ENCODE measurements at places on chromosomes 6 and 20.

DNA sequence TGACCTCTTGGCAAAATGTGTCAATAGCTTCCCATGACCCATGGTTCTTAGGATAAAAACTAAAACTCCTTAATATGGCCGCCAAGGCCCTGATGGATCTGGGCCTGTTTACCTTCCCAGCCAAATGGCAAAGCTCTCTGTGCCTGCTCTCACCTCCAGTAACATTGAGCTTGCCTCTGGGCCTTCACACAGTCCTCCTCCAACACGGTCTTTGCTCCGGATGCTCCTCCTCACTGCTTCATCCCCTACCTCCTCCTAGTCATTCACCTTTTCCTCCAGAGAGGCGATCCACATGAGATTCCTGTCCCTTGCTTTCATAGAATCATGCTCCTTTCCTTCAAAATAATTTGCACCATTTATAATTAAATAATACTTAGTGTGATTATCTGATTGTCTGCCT is 172.3 kb upstream of the AFDN start:
- no peak for DNase-seq

DNA sequence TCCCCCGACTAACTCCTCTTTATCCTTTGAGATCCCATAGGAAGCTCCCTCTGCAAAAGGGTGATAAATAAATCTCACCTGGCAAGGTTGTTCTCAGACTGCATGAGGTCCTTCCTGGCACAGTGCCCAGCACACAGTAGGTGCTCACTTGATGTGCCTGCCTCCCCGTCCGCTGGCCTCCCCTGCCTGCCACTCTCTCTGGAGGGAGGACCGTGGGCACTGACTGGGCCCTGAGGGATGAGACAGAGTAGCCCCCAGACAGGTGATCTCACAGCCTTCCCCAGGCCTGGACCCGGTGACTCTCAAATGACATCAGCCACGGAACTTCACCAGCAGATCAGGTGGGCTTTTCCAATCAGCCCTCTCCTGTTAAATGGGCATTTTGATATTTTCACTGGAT is 57.4 kb downstream of the CHMP4B start:
- no peak for DNase-seq

DNA sequence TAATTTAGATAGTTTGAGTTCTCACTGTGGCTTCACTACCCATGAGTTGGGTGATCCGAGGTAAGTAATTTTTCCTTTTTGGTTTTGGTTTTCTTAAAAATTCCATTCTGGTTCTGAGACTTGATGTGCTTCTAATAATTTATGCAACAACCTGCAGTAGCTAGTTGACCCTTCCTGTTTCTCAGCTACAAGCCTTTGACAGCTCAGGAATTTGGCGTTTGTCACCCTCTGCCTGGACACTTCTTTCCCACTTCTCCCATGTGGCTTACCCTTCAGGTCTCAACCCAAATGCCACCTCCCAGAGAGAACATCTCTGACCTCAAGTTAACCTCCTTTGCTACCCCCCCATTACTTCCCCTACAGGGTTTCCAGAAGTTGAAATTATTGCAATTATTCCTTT is 49.7 kb upstream of the TSHZ2 start:
- DNase-seq = no peak

DNA sequence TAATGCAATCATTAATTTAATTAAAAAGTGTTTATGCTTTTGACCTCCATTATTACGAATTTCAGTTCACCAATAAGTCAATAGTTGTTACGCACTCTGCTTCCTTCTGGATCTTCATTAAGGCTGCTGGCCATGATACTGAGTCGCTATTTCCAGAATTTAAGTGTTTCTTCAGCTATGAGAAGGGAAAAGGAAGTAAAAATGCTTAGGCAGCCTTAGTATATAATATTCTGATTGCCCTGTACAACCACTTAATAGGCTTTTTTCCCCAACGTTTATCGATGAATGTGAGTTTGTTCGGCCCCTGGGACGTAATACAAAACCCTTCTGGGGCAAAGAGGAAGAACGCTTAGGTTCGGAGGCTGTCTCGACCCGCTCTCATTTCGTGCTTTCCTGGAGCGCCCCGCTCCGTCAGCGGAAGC is 644 bp downstream of the OARD1 start:
- DNase-seq = no peak

DNA sequence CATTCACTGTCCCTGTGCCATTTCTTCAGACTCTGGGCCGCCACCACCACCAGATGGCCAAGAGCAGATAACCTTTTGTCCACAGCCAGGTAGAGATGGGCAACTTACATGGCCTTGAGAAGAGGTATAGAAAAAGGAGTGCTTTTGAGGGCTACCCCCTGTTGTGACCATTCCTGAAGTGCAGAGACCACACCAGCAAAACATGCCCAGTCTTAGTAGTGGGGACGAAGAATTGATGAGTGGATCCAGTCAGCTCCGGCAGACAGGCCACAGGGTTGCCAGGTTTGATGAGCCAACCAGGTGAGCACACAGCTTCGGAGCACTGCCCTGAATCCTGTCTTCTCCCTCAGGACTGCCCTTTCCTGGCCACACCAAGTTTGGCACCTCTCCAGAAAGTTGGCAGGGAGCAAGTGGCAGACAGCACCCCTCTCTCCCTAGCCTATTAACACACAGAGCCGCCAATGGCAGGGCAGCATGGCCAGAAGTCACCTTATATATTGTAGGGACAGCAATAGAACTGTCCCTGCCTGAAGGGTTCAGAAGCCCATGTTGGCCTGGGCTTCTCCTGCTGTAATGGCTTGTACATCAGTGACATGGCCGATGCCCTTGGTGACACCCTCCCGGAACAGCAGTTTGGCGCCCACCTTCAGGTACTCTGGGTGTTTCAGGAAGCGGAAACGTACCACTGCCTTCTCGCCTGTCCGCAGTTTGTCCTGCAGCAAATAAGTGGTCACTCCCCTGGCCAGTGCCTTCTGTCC is 7.8 kb downstream of the GTPBP2 start:
- DNase-seq = no peak

- DNase-seq = no peak
Observed at GRCh38 chr6:111477481-111477938, 5.5 kb downstream of the REV3L start.

DNA sequence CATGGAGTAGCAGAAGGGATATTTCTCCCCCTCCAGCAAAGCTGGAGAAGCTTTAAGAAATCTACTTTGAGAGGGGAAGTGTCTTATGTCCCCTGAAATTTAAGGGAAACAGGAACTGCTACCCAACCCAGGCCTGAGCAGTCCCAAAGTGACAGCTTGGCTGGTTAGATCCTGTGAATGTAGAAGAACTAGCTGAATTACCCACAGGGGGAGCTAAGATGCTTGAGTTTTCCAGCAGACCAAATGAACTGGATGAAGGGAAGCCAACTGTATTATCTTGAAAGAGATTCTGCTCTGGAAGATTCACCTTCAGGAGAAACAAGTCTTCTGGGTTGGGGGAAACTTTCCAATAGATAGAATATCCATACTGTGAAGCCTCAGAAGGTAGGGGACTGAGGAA is 303.3 kb upstream of the MMS22L start:
- no peak for DNase-seq

GRCh38 chr20:9165261-9165660 is 96.4 kb downstream of the PLCB4 start:
- DNase-seq = no peak

DNA sequence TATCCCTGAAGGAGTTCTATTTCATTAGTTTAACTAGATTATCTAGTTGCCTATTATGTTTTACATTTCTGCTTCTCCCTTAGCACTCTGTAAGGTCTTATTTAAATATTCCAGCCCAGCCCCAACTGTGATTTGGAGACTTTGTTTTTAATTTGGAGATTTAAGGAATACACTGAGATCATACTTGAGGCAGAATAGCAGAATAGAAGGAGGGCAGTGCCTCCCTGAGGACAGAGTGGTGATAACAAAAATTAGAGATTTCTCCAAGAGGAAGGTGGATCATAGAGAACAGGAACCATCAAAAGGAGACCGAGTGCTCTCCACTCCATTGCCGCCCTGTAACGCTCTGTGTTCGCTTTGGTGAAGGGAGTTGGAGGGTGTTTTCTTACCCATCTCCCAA is 14.8 kb upstream of the CD164 start:
- DNase-seq = no peak

DNA sequence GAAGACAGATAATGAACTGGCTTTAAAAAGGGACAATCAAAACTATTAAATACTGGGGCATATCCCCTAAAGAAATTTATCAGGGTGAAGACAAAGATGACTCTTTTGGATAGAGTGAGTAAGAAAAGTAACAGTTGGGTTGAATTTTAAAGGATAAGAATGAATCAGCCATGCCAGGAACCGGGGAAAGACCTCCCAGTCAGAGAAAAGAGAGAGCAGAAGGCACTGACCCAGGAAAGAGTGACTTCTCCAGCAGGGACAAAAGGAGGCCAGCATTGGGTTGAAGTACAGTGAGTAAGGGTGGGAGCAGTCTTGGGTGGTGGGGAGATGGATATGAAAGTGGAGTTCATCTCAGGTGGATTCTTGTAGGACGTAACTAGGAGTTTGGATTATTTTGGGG is 516.9 kb upstream of the JAG1 start:
- no peak for DNase-seq

DNA sequence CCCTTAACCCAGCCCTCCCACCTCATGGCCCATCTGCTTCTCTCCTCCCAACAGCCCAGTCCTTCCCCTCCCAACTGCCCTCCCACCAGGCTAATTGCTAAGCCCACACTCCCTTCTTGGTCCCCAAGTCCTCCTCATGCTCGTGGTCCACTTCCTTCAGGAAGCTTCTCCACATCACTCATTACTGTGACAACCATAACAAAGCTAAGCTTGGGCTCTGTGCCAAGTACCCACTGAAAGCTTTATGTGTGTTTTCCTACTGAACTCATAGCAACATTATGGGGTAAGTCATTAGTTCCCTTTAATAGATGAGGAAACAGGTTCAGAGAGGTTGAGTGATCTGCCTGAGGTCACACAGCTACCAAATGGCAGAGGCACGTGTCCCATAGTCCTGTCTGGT is 16.2 kb downstream of the FRS3 start:
- no peak for DNase-seq

DNA sequence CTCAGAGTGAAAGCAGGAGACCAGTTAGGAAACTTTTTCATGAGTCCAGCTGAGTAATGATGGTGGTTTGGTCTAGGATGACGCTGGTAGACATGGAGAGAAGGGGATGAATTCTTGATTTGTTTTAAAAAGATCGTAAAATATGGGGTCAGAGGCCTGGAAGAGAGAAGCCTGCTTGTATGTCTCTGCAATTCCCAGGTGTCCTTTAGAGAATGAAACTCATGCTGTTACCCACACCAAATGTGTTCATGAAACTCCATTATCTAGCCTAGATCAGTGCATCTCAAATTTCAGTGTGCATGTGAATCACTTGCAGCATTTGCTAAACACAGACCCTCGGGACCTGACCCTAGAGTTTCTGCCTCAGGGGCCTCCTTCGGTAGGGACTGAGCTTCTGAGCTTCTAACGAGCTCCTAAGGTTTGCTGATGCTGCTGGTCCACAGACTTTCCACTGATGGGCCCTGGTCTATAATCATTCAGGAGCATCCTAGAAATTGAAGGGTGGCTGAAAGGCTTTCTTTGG is 302.0 kb upstream of the PLCB4 start:
- no peak for DNase-seq

DNA sequence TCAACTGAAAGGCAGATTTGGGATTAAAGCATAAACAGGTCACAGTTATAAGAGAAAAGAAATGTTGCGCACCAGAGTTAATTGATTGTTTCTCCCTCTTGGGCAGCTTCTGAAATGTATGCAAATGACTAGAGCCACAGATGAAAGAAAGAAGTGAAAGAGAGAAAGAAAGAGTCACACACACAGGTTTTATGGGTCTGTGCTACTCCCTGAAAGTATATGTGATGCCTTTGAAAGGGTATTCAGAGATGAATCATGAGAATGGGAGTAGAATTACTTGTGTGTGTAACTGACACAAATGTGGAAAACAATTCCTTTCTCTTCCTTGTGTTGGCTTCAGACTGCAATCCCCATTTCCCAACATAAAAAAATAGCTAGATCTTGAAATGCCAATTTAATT is 196.9 kb downstream of the FOXA2 start:
- no peak for DNase-seq

GRCh38 chr20:57772349-57772964 is 62.6 kb upstream of the PMEPA1 start:
- no peak for DNase-seq

GRCh38 chr6:164439331-164439730 is 870.1 kb downstream of the C6orf118 start:
- DNase-seq = no peak

GRCh38 chr6:3759646-3760232 is 8.2 kb upstream of the PXDC1 start:
- DNase-seq = no peak

DNA sequence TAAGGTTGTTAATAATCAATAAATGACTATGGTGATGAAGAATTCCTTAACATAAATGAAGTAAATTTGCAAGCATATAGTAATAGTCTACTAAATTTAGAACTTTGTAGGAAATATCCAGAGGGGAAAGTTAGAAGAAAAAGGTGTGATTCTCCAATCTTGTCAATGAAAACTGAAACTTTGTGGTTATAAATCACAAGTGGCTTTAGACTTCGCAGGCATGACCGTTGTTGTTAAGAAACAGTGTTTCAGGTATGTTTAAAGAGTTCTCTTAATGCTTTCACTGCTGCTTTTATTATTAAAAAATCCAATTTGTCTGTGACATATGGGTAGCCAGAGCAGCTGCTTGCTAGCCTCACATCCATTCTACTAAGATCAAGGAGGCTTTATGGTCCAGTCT is 475.6 kb upstream of the ADGRB3 start:
- DNase-seq = no peak

- no peak for DNase-seq
Observed at GRCh38 chr6:125752773-125753172, 3.3 kb downstream of the HEY2 start.

DNA sequence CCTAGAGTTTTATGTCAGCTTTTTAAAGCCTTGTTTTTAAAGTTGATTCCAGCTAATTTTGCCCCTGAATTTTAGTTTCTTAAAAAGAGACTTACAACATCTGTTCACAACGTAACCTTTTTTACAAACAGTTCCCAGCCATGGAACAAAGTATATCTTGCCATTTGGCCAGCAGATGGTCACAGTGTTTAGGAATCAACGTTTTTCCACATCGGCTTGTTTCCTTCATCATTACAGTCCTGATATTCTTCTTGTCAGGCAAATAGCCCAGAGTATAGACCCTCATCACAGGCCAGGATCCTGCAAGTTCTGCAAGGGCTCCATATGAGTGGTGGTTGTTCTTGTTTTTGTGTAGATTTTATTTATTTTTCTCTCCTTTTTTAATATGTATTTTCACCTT is 341.7 kb upstream of the HTR1E start:
- DNase-seq = no peak

DNA sequence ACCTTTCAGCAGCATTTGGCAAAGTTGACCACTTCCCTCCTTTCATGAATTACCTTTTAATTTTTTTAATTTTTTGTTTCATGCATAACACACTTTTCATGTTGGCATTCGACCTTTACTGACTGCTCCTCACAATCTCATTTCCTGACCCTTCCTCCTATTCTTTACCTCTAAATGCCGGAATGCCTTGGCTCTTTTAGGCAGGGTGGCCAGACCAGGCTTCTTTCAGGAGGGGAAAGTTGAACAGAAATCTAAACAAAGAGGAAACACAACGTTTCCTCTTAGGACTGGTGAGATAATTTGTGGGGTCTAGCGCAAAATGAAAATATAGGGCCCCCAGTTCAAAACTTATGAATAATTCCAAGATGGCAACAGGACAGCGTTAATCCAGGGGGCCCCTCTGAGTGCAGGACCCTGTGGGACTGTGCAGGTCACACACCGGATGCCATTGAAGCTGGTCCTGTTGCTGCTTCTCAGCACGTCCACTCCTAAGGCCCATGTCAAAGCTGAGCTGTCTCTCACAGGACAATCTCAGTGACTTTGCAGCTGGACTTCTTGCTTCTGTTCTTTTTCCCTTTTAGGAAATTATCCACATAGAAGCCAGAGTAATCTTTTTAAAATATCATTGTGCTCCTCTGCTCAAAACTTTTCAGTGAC is 313.8 kb downstream of the HDGFL1 start:
- no peak for DNase-seq

All from stimulated activated CD8-positive, alpha-beta memory T cell treated with anti-CD3 and anti-CD28 coated beads, Interleukin-4, amount 100 ng/mL, for 48 hours (primary cell).